Retinal pigment epithelial cell (primary cell): ENCODE measurements at places on chromosomes 3 and 15.

DNA sequence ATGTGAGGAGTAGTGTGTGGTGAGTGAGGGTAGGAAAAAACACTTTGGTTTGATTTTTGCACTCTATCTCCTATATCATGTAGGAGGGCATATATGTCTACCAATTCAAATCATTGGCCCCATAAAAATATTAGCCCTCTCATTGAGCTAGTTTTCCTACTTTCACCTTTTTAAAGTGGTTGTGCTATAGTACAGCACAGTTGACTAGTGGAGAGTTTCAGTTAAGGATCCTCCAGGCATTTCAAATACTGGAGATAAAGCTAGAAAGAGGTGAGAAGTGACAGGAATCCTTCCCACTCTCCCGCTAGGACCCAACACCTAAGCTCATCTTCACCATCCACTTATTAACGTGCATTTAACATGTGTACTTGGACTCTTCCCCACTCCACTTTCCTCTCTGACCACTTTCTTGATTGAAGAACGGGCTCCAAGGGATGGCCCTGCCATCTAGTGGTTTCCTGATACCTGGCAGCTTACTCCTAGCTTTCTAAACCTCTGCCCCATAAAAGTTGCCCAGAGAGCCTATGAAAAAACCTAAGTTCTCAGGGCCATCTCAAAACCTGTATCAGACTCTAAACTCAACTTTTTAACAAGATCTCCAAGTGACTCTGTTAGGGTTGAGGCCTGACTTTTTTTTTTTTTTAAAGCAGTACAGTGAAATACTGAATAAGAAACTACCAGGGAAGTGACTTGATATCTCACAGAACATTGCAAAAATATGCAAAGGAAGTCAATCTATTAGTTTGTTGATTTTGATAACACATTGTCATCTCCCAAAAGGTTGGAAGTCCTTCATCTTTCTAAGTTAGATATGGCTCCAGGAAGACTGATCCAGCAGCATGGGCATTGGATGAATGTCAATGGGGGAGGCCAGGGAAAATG, 17.9 kb downstream of the IL12A start:
- no peak for DNase-seq

DNA sequence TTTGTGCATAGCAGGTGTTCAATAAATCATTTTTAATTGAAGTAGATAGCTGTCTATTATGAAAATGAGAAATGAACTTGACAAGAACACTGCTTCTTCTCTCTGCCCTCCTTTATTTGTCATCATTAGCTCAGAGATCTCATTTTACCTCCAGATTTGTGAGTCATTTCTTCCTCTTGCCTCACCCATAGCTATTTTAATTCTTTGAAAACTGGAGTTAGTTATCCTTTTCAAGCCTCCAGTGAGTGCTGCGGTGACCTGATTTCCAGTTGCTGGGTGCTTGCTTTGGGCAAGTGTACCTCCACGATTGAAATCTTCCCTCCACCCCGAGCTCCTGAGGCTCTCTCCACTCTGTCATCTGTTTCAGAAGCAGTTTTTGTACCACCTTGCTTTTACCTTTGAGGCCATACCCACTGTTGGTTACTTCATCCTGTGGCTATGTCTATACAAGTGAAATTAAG, 114.6 kb downstream of the NFKBIZ start:
- DNase-seq: no peak

DNA sequence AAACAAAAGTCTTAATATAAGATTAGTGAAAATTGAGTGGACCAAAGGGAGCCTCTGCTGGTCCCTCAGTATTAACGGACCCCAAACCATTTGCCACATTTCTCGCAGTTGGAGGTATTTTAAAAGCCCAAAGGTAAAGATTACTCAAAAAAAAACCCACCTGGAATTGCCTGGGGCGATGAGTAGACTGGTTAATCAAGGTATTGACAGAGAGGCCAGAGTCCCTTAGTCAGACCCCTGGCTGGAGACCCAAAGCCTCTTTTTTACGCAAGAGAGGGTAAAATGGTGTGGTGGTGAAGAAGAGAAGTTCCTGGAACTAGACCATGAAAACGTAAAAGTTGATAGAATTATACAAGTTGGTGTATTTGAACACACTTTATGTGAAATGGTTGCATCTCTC, 137.2 kb downstream of the IMPG2 start:
- no peak for DNase-seq

GRCh38 chr3:47850564-47851410, 47.8 kb downstream of the DHX30 start:
- no peak for DNase-seq

DNA sequence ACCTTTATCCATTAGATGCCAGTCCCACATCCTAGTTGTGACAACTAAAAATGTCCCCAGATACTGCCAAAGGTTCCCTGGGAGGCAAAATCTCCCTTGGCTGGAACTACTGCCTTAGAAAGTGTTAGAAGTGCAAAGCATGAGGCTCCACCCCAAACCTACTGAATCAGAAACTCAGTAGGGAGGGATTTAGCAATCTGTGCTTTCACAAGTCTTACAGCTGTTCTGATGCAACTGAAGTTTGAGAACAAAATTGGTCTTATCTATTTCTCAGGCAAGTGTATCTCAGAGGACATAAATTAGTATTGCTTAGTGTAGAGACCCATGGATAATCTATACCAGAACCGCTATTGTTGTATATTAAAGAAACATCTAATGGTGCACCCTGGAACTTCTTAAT, 70.2 kb downstream of the CLDN1 start:
- DNase-seq: no peak

- DNase-seq: no peak
Measured at GRCh38 chr3:127614928-127615589, 13.9 kb upstream of the PODXL2 start.

GRCh38 chr3:46857485-46858341, 5.5 kb downstream of the MYL3 start:
- no peak for DNase-seq

GRCh38 chr3:87121856-87122255, 105.3 kb upstream of the CHMP2B start:
- DNase-seq: no peak

DNA sequence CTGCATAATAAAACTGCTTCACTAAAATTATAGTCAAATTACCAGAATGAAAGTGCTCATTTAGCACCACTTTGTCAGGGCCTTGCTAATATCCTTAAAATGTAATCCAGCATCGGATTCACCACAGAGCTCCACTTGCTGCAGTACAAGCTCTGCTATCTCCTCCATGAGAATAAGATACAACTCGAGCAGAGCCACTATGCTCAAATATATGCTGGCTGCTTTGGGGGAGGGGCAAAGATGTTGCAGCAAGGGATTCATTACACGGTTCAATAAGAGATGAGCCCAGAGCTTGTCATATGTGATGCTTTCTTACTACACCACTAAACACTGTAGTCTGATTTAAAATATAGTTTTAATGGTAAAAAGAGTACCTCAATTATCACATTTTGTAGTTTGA, 72.2 kb downstream of the DLG1 start:
- DNase-seq: no peak

DNA sequence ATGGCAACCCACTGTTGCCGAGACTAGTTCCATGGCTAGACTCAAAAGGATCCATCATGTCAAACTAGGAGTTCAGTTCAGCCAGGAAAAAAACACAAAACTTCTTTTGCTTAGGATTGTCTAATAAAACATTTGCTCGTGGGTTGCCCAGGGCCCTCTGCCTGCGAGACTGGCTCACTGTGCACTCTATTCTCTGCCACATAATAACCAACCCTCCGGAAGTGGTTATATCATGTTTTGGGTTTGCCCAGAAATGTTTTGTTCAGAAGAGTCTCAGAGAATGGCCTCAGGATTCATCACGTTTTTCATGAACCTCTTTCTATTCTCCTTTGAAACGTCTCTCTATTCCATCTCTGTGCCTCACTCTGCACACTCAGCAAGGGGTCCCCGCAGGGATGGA, 216.1 kb downstream of the SV2B start:
- DNase-seq: no peak

GRCh38 chr3:58586776-58587192, 9.6 kb upstream of the FAM107A start:
- no peak for DNase-seq

- DNase-seq: no peak
Measured at GRCh38 chr3:59084583-59084982, 34.8 kb upstream of the CFAP20DC start.

GRCh38 chr3:131796111-131796510, 238.7 kb downstream of the CPNE4 start:
- DNase-seq: no peak

DNA sequence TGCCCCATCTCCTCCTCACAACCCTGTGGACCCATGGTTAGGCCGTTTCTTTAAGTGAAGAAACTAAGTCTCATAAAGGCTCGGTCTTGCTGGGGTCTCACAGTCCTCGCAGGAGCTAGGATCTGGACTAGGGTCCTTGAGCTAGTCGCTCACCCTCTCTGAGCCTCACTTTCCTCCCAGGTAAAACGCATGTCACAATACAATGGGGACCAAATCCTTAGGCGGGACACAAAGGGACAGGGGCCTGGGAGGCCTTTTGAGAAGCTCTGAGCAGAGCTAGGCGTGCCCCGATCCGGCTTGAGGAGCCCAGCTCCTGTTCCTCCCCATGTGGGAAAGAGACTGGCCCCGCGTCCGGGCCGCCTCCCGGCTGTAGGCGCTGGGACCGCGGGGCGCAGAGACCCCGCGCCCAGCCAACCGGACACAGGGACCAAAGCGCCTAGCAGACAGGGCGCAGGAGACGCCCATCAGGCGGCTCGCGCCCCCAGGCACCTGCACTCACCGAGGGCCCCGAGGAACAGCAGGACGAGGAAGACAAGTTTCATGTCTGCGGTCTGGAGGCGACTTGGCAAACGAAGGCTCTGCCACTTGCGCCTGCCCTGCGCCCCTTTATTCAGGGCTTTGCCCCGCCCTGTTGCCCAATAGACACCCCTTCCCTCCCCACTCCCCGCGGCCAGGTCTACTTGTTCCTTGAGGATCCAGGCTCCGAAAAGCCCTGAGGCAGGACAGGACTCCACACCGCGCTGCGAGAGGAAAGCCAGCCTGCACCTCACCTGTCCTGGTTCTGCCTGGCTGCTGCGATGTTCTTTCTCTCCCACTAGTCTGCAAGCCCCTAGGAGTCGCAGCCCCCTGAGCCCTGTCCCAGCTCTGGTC, at the start of gene LTF:
TSS of gene LTF (minus strand) at position 580 of the 870 bp plus-strand sequence. CDS start at position 542, 38 bp downstream.
- no peak for DNase-seq

GRCh38 chr3:46668116-46668515, 25.4 kb downstream of the ALS2CL start:
- DNase-seq: no peak

- DNase-seq: no peak
Measured at GRCh38 chr3:74531491-74531890, 83.0 kb downstream of the CNTN3 start.

- DNase-seq: peak; percentile 87
Measured at GRCh38 chr3:135007607-135008006, 212.5 kb downstream of the EPHB1 start.

GRCh38 chr3:173823911-173824460, 426.4 kb downstream of the NLGN1 start:
- peak; percentile 62 for DNase-seq

DNA sequence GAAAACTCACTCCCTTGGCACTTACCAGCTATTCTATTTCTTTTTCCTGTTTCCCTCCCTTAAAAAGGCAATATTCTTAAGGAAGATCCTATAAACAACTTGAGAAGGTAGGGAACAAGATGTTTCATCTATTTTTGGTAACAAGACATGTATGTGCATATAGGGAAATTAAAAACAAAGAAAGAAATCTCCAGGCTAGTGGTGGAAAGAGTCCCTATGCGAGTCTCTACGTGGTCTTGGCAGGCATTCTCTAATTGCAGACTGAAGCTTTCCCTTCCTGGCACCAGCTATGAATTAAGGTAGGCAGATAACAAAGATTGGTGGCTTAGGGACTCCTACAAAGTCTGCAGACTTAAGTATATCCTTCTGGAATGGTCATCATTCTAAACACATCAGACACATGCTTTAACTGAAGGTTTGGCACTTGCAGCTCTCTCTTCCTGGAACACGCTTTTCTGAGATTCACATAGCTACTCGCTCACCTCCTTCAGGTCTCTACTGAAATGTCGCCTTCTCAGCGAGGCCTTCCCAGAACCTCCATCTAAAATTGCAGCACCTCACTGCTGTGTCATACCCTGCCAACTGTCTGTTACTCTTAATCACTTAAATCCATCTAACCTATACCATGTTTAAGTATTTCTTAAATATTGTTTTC, 336.0 kb downstream of the VGLL3 start:
- DNase-seq: no peak

DNA sequence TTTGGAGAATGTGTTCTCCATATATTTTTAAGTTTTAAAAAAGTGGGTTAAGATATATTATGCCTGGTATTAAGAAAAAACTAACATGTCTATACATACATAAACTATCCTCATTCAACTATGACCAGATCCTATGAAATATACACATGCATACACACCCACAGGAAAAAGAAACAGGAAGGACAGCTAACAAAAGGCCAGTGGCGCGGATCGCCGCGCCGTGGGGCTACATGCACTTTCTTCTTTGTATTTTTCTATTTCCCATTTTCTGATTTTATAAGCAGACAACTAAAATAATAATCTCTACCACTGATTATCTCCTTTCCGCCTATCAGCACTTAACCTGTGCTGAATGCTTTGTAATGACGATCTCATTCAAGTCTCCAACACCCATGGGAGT, 160.1 kb downstream of the OR4M2 start:
- no peak for DNase-seq

GRCh38 chr3:125350597-125350996, 24.5 kb downstream of the ZNF148 start:
- no peak for DNase-seq

DNA sequence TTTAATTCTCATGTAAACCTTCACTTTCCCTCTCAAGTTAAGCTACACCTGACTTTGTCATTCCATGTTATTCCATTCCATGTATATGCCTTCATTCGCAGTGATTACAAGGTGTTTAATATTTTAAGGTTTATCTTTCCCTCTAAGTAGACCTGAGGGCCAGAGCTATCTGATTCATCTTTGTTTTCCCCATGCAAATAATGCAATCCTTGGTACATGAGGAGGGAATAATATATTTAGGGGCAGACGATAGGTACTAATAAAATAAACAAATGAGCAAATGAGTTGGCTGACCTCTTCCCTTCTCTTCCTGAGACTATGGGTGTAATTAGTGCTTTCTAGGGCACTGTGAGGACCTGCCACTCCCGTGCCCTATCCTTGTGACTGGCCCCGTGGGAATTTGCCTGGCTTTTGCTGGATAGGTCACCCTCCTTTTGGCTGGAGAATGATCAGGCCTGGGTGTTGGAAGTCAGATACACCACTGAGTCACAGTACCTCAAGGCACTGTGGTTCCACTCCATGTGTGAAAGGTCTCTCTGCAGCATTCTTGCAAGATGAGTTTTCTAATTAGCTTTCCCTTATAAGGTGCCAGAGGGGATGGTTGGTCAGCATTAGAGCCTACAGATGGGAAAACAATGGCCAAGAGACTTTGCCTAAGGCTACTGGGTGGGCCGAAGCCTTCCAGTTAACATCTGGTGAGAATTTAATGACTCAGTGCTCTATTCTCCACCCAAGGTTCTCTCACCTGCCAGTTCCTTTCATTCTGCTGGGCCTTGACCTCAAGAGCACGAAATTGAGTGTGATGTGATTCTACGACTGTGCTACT, 183.2 kb downstream of the P3H2 start:
- peak; percentile 99 for DNase-seq

DNA sequence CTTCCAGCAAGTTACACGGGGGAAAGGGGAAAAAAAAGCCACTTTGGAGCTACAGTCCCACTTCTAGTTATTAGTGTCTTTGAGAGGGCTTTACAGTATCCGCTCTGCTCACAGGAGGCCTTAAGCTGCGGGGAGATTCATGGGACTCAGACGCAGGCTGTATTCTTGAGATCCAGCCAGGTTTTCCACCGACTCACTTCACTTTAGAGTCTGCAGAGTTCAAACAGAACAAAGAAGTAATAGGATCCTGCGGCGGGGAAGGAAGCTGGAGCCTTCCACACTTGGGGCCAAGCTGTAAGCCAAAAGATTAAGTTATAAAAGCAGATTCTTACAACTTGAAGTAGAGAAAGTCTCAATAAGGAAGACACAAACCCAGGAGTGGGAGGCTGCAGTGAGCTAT, 60.2 kb upstream of the FAM174B start:
- peak; percentile 93 for DNase-seq
